Stimulated activated CD8-positive, alpha-beta memory T cell treated with anti-CD3 and anti-CD28 coated beads, Interleukin-15, amount 100 ng/mL, for 24 hours (primary cell): ENCODE measurements at places on chromosomes 3 and 15.

DNA sequence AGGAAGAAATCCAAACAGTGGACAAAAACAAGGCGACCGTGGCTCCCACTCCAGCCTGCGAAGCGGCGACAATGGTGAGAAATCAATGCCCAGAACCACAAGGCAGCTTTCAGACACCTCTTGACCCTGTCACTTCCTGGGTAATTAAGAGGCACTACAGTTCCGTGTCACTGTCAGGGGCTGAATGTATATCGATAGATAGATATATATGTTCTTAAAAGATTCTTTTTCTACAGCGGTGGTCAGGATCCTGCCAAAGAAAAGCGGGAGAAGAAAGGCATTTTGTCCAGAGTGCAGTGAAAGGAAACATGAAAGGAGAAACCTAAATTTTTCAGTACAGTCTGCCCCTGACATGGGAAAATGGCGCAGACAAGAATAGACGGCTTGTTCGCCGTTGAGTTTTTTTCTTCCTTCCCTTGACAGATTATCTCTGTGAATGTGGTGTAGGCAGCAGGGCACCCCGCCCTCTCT lies 56.2 kb upstream of the HES1 start:
- DNase-seq, result no peak

- DNase-seq, result no peak
These were observed 70.5 kb upstream of the HACD2 start for GRCh38 chr3:123655400-123655799.

GRCh38 chr3:27335571-27335970 lies 33.6 kb downstream of the NEK10 start:
- DNase-seq, result no peak

DNA sequence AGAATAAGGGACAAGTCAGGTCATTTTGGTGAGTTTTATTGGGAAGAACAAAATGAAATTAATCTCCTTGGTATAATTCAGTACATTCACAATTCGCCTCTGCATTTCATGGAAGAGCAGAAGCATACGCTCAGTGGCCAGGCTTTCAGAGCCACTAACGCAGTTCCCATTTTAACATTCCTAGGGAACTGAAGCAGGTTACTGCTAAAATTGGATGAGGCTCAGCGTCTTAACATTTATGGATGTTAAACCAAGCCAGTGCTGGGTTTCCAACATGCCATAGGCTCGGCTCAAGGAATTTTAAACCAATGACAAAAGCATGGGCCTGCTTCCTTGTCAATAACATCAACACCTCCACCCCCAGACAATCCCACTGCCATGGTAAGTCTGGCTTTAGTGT lies 172.7 kb upstream of the PRICKLE2 start:
- DNase-seq, result no peak

DNA sequence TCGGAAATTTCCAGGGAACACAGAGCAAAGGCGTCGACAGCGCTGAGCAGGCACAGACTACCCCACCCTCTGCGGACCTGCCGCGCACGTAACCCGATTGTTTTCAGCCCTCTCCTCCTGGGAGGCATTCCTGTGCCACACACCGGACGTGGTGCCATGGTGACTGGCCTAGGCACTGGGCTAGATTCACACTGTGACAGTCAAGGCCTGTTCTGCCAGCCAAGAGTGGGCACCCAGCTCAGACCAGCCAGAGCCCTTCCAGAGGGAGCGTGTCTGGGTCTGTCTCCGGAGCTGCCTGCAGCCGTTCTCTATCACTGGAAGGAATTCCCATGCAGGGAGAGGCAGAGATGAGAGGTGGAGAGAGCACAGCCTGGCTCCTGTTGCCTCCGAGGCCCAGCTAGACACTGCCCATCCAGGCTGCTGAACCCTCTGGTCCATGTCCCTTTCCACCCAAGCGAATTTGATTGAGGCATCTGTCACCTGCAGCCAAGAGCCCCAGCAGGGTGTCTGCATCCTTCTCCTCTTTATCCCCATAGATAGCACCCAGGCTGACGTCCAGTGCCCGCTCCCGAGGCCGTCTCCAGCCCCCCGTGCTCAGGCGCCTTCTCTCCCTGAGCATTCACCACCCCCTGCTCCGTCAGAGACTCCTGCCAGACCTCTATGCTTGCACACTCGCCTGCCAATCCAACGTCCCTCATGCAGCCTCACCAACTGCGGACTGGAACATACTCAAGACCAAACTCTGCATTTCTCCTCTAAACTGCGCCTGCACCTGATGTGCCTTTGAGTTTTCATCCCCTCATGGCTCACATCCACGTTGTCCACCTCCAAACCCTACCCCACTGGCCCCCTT lies 267.5 kb downstream of the OCA2 start:
- no peak for DNase-seq

DNA sequence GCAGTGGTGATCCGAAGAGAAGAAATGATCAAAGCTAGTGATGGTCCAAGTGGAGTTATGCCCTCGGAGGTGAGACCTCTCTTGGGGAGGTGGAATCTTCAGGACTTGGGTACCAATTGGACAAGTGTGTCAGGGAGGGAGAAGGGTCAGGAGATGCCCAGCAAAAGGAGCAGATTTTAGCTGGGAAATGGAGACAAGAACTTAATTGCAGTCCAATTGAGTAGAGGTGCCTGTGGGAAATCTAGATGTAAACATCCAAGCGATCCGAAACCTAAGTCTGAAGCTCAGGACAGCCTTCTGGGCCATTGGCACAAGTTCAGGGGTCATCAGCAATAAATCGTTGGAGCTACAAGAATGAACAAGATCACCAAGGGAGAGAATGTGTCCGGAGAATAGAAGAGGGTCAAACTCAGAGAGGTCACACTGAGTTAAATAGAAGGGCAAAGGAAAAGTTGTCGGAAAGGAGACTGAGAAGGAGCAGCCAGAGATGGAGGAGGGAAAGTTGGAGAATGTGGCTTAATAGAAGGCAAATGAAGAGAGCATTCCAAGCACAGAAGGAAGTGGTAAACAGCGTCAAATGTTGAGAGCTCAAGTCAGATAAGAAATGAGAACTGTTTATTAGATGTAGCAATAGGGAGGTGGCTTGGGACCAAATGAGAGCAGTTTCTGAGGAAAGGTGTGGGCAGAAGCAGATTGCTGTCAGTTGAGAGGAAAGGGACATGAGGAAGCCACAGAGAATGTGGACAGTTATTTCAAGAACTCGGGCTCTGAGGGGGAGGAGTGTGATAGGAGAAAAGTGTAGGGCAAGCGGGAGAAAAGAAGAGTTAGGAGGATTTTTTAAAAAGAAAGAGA lies 64.2 kb upstream of the FNDC3B start:
- no peak for DNase-seq

DNA sequence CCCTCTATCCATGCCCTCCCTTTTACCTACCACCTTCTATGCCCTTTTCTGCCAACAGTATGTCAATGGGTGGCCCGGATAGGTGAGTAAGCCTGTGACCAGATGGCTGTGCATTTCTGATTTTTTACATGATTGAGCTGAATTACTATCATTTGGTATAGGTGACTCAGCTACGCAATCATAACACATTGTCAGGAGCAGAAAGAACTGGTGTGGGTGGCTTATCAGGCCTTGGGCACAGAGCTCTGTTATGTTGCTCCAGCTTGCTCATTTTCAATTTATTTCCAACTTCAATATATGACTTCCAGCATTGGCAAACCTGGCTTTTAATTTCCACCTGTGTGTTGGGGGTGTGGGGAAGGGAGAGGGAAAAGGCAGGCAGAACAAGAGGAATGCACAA lies 86.6 kb upstream of the AGBL1 start:
- no peak for DNase-seq

DNA sequence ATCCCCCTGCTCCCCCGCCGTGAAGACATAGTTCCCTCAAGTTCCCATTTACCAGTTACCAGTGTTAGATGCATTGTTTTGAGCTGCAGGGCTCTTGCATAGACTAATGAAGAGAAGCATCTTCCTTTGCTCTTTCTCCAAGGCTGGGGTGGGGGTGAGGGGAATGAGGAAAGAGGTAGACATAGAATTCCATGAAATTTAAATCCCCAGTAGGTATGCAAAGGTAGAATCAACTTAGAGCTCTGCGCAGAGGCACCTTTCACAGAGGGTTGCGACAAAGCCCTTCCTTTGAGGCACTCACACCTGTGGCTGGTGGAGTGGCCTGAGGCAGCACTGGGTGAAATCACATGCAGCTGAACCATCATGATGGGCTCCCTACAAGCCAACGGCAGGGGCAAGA lies 101.3 kb downstream of the WDR76 start:
- no peak for DNase-seq

DNA sequence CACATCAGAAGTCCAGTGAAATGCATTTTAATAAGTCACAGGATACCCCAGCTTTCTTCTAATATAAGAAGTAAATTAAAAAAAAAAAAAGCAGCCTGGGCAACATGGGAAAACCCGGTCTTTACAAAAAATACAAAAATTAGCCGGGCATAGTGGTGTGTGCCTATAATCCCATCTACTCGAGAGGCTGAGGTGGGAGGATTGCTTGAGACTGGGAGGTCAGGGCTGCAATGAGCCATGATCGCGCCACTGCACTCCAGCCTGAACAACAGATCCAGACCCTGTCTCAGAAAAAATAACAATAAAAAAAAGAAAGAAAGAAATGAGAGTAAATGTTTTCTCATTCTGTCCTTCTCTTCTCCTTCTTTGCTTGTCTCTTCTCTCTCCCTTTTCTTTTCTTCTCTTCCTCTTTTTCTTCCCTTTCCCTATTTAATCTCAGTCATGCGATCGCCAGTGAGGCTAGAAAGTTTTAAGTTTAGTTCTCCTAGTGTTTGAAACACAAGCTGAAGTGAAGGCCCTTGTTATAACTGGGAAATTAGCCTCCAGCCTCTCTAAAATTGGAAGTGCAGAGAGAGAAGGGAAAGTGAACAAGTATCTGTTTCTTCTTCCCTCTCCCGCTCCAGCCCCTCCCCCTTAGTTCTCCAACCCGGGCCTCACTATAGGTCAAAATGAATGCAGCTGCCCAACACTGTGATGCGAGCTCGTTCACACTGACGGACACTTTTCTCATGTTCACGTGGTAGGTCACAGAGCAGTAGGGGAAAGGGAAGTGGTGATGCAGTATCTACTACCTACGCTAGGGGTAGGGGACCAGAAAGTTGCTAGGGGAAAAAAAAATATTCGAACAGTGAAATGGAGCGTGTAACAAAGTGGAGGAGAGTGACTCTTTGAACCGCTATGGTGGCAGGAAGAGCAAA lies 23.5 kb upstream of the TSC22D2 start:
- no peak for DNase-seq

- DNase-seq, result no peak
These were observed 100.8 kb downstream of the SEMA6D start for GRCh38 chr15:47817969-47818548.

- no peak for DNase-seq
These were observed 1.4 kb downstream of the WDR76 start for GRCh38 chr15:43828061-43828657.

- no peak for DNase-seq
These were observed 264.4 kb upstream of the NR2F2 start for GRCh38 chr15:96066126-96066525.

- DNase-seq, result no peak
These were observed 131.1 kb downstream of the NR1I2 start for GRCh38 chr3:119913021-119913420.

GRCh38 chr3:98530676-98531075 lies 1.1 kb upstream of the GPR15 start:
- DNase-seq, result no peak

DNA sequence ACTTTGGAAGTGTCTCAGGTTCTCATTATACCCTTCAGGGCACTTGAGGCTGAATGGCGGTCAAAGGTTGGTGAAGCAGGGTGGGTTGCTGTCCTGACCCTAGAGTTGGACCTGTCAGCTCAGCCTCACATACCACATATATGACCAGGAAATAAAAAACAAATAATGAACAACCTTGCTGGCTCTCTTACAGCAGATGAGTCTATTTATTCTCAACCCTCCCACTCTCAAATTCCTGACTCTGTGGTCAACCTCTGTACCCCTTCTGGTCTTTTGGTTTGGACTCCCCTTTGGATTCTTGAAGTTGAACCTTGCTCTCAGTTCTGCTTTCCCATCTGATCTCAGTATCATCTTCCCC lies 16.9 kb downstream of the PPP2R3A start:
- DNase-seq, result no peak

DNA sequence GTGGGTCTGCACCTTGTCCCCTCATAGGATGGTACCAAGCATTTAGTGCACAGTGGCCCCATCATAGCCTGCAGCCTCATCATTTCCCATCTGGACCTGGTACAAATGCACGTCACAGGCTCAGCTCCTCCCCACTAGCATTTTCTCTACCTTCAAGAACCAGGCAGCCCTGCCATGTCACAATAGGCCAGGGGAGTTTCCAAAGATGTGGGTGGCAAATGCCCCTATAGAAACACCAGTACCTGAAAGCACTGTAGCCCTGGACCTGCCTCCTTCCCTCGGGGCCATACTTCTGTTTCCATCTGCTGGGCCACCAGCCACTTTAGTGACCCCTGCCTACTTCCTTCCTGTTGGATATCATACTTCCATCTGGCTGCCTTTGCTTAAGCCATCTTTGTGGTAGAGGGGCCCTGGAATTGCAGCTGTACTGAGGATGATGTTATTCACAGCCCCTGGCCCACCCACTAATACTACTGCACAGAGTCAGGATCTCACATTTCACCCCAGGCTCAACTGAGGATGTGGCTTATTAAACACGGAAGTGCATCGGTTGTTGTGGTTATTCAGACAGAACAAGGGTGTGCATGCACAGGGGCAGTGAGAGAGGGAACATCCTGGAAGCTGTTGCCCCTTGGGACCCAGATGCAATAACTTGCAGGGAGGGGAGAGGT lies 3.8 kb downstream of the TCTA start:
- peak; percentile 18 for DNase-seq

DNA sequence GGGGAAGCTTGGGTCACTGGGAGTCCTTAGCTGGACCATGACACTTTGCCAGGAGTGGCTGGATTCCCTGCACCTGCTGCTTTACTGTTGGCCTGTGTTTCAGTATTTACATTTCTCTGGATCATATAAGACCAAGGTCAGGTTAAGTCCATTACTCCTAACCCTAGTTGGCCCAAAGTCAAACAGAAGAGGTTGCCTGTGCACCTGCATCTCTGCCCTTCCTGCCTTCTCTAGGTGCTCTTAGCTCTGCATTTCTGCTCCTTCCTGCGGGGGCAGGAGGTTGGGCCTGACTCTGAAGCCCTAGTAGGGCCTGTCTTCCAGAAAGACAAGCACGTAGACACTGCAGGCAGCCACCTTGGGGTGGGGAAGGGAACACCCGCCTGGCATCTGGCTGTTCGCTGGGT lies 124.3 kb downstream of the RPLP1 start:
- DNase-seq, result no peak

- DNase-seq, result no peak
These were observed 170.1 kb downstream of the OSBPL10 start for GRCh38 chr3:31810991-31811433.

GRCh38 chr15:49494842-49495241 lies 71.8 kb downstream of the FGF7 start:
- DNase-seq, result no peak
